ENCODE measurements at places on chromosomes 1 and 21.

- H3K36me3 ChIP-seq = no peaks in the 10 kb centered on the region
- DNase-seq = no peak
- H3K4me3 ChIP-seq = no peak overlapping the region
- no peaks in the 10 kb centered on the region for H3K4me1 ChIP-seq
- no peak overlapping the region for H3K27ac ChIP-seq
Observed at GRCh38 chr1:35726450-35727433, 8.1 kb upstream of the C1orf216 start.

DNA sequence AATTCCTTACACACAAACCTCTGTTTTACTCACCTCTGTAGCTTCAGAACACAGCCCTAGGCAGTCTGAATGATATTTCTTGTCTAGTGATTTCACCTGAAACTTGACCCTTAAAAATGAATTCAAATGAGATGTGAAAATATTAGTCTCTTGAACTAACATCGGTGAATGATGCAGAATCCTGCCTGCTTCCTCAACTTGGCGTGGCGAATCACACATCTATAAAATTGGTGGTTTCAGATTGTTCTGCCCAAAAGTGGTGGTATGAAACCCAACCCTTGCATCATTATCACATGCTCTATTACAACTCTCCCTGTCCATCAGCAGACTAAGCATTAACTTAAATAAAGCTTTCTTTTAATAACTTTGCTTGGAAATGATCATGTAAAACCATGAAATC, 26.9 kb upstream of the C1orf21 start:
- no peaks in the 10 kb centered on the region for H3K27me3 ChIP-seq
- H3K36me3 ChIP-seq = no peaks in the 10 kb centered on the region

GRCh38 chr1:197042676-197043341, 24.3 kb downstream of the F13B start:
- H3K4me3 ChIP-seq = no peak overlapping the region
- no peaks in the 10 kb centered on the region for H3K36me3 ChIP-seq
- no peaks in the 10 kb centered on the region for H3K27me3 ChIP-seq

DNA sequence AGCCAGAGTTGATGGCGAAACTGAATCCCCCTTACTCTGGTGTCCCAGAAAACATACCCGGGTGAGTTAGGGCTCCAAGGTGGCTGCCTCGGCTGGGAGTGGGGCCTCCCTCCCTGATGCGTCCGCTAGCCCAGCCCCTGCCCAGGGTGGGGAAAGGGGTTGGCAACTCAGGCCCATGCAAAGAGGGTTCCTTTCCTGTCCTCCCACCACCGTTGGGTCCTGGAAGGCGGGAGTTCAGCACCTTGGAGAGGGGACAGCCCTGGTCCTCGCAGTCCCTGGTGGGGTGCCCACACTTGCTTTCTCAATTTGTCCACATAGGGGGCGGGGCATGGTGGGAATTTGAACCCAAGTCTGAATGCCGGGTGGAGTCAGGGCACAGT, 6.1 kb downstream of the SRM start:
- no peaks in the 10 kb centered on the region for H3K27me3 ChIP-seq
- H3K4me3 ChIP-seq = no peak overlapping the region
- H3K4me1 ChIP-seq = peaks cover 3% of the 10 kb centered on the region
- peaks cover 15% of the 10 kb centered on the region for H3K36me3 ChIP-seq

GRCh38 chr1:24903560-24903954, 26.5 kb downstream of the RUNX3 start:
- H3K27me3 ChIP-seq = no peaks in the 10 kb centered on the region
- H3K4me1 ChIP-seq = peaks cover 6% of the 10 kb centered on the region
- DNase-seq = no peak
- H3K36me3 ChIP-seq = peaks cover 76% of the 10 kb centered on the region
- no peak overlapping the region for H3K27ac ChIP-seq
- no peak overlapping the region for H3K4me3 ChIP-seq

DNA sequence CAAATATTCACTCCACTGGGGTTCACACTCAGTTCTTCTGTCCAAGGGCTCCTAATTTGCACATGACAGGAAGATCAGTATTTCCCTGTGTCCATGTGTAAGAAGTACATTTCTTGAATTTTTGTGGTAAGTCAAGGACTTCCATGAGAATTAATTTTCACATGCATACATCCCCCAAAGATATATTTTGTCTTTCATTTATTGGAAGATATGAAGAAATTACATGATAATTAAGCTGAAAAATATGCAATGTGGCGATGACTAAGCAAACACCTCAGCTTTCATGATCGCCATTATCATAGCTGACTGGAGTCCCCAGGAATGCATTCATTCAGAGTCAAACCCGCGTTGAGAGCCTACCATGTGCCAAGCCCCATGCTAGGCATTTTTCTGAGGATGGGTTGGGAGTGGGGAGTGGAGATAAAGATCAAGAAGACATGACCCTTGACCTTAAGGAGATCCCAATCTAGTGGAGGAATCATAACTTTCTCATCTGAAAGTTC, 104.6 kb upstream of the F3 start:
- no peak overlapping the region for H3K4me3 ChIP-seq
- DNase-seq = no peak
- H3K27me3 ChIP-seq = no peaks in the 10 kb centered on the region
- no peaks in the 10 kb centered on the region for H3K36me3 ChIP-seq

GRCh38 chr21:46594276-46594675, 10.6 kb downstream of the S100B start:
- no peak overlapping the region for H3K4me3 ChIP-seq
- H3K27ac ChIP-seq = no peak overlapping the region
- DNase-seq = no peak

DNA sequence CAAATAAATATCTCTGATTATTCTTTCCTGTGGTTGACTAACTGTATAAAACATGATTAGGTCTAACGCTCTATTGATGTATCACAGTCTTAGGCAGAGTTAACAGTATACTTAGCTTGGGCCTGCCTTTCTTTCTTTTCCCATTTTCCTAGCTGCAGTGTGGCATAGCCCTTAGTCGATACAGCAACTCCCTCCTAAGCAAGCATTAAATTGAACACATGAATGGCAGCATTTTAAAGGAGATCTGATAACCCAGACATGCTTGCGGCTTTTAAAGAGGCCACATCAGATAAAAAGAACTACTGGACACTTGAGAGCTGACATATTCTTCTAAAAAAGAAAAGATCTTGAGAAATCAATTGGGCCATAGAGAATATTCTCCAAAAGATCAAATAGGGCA, 312.0 kb upstream of the TMPRSS15 start:
- no peak overlapping the region for H3K4me3 ChIP-seq
- H3K27ac ChIP-seq = no peak overlapping the region
- H3K4me1 ChIP-seq = no peaks in the 10 kb centered on the region
- no peak for DNase-seq
- H3K27me3 ChIP-seq = no peaks in the 10 kb centered on the region

- H3K27me3 ChIP-seq = no peaks in the 10 kb centered on the region
- no peaks in the 10 kb centered on the region for H3K4me1 ChIP-seq
- H3K4me3 ChIP-seq = no peak overlapping the region
- H3K27ac ChIP-seq = no peak overlapping the region
- DNase-seq = no peak
Observed at GRCh38 chr1:12276225-12276624, 46.4 kb downstream of the VPS13D start.

DNA sequence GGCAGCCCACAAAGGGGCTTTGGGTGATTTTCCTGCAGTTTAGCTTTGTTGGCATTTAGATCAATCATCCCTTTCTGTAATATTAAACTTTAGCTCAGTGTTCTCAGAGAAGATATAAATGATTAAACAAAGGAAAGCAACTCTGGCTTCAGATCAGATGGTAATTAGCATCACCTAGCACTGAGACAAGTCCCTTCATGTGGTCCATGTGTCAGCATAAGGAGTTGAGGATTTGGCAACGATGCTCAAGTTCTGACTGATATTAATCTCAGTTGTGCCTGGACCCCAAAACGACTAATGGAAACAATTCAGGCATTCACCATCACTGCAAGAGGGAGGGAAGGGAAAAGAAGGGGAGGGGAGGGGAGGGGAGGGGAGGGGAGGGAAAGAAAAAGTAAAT, 60.4 kb downstream of the SEC16B start:
- H3K27ac ChIP-seq = no peak overlapping the region
- no peak for DNase-seq
- H3K4me3 ChIP-seq = no peak overlapping the region

Data from effector memory CD4-positive, alpha-beta T cell (primary cell).